ENCODE measurements at places on chromosomes 4 and X. TPM values are rescaled to one million over a fixed set of nuclear protein-coding genes. Genes with fewer than 3 reads are reported as not detected.

GRCh38 chrX:121504153-121504552 is 456.7 kb downstream of the GLUD2 start:
- no peak for DNase-seq

DNA sequence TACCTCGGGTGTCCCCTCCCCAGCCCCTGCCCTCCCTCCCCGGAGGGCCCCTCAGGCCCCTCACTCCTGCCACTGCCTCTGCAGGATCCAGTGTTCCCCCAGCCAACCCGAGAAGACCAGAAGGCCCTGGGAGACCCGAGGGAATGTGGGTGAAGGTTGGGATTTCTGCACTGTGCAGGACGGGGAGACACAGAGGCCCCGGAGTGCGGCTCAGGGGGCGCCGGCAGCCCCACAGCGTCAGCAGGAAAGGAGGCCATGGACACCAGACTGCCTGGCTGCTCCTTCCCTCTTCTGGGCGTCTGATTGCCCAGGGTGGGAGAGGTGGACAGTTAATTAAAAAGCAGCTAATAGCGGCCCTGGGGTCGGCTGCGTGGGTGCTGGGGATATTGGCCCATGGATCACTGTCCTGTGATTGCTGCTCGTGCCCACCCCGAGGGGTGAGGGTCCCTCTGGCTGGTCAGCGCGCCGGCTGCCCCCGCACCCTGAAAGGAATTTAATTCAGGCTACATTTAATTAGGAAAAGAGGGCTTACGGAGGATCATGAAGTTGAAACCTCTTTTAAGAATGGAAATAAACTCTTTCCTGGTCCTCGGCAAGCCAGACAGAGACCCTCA is 57.8 kb upstream of the NKX1-1 start:
- DNase-seq: no peak

GRCh38 chr4:172207886-172208285 is 394.7 kb downstream of the GALNTL6 start:
- DNase-seq: no peak

DNA sequence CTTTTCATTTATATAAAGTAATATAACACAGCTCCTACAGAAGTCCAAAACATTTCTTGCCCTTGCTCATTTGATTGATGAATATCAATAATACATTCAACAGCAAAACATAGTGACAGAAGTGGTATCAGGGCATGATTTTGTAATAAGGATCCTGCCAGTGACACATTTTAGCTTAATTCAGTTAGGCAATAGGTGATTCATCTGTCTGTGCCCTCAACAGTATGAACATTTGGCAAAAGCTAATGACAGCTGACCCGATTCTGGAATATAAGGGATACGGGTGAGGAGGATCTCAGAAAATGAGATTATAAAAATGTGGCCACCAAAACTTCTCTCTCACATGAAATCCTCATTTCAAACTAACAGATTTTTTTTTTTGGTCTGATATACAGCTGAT is 294.0 kb downstream of the CAMK2D start:
- no peak for DNase-seq

- no peak for DNase-seq
Observed at GRCh38 chrX:96835660-96836289, 47.9 kb upstream of the RPA4 start.

DNA sequence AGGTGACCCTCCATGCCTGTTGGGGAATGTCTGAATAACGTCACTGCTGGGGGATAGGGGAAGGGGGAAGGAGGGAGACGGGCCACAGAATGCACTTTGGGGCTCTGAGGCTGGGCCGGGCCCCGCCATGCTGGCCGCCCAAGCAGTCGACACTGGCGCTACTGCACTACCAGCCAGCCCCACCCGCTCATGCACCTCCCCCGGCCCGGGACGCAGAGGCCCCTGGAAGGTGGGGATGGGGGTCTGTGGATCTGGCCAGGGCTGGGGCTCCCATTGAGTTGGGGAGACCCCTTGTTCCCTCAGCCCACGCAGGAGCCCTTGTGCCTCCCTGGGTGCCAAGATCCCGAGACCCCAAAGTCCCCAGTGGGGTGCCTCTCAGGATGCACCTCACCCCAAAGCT is 17.8 kb downstream of the FLNA start:
- no peak for DNase-seq

Gene CTAG1A
- total RNA-seq: not detected

Gene EGF
- total RNA-seq: 1.6 TPM

Measured in mucosa of gallbladder (tissue), 1 donor.